ENCODE measurements at places on chromosomes 16 and 17.

GRCh38 chr17:27670791-27671590 lies 40.0 kb downstream of the LGALS9 start:
- no peak for DNase-seq

GRCh38 chr16:70394853-70395252 lies 44.0 kb downstream of the ST3GAL2 start:
- no peak for DNase-seq

DNA sequence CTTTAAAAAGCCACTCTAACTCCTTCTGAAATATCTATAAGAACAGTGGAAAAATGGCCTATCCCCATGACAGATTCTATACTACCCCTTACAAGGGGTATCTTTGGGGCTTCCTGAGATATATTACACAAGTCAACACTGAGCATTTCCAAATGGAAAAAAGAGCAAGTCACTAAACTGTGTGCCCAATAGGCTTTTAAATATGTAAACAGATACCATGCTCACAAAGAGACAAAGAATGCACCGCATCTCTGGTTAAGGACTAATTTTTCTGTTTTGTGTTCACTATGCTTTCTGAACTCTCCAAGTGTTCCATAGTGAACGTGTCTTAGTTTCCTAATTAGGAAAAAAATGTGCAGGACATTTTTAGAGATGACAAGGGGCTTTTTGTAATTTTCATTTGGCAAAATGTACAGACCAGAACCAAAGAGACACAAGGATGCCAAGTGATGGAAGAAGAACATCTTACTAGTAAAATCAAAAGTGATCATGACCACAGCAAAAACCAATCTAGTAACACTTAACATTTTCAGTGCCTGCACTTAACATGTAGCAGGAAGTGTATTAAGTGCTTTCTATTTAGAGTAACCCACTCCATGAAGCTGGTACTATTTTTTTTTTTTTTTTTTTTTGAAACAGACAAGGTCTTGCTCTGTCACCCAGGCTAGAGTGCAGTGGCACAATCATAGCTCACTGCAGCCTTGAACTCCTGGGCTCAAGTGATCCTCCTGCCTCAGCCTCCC lies 21.5 kb downstream of the MYH11 start:
- DNase-seq: no peak

DNA sequence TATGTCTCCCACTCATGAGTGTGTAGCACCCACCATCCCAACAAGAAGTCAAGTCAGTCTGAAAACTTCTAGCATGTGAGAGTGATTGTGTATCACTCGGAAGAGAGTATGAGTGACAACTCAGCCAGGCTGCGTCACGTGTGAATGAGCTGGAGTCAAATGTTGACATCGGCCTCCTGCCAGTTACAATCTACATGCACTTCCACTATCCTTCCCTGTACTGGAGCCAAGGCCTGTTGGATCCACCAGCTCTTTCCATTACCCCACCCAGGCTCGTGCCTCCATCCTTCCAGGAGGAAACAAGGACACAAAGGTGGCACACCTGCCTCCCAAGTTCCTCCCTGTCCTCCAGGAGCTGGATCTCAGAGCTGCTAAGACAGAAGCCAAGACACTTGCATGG lies 64.5 kb downstream of the ASIC2 start:
- no peak for DNase-seq

DNA sequence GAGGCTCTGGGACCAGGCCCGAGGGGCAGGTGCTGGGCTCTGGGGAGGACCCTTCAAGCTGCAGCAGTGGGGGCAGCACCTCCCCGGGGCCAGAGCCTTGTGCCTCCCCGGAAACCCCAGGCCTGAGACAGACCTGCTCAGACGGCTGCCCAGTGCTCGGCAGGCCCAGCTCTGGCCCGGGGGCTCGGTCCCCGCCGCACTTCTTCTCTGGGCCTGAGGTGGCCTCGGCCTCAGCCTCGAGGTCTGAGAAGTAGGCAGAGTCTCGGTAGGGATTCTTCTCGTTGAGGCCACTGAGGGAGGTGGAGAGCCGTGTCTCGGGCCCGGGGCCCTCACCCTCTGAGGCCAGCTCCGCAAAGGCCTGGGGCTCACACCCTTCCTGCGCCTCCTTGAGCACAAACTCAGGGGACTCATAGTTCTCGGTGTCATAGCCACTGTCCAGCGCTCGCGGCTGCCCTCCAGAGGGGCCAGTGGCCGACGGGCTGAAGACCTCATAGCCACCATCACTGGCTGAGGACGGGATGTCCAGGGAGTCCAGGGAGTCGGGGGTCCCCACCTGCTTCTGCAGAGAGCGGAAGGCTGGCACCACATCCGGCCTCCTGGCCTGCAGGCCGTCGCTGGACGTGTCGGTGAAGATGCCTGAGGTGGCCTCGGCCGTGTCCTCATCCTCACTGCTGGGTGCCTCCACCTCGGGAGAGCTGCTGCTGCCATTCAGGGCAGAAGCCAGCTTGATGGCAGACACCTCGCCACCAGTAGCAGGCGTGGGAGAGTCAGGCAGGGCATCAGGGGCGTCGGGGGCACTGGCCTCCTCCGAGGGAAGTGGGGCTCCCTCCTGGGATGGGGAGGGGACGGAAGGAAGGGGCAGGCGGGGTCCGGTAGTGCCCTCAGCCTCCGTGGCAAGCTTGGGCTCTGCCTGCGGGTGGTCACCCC lies 44.3 kb upstream of the PVALEF start:
- no peak for DNase-seq

DNA sequence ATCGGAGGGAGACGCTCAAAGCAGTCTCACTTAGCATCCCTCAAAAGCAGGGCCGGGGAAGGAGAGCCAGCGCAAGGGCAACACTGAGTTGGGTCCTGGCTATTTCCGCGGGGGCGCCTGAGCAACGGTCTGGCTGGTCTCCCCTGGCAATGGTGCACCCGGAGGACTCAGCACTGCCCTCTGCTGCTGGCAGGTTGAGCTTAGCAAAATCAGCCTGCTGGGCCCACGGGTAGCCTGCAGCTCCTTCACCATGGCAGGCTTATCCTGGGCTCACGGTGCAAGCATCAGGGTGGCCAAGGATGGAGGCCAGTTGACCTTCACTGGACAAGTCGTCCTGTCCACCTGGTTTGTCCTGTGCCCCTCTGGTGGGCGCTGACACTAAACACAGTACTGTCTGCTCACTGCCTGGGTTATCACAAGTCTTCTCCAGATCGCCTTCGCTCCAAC lies 14.4 kb upstream of the ALDH3A1 start:
- DNase-seq: peak; percentile 32

- peak; percentile 54 for DNase-seq
These were observed 890 bp downstream of the TOB1 start for GRCh38 chr17:50865060-50865867.

GRCh38 chr17:19374136-19374535 lies 4.2 kb upstream of the MAPK7 start:
- DNase-seq: no peak

DNA sequence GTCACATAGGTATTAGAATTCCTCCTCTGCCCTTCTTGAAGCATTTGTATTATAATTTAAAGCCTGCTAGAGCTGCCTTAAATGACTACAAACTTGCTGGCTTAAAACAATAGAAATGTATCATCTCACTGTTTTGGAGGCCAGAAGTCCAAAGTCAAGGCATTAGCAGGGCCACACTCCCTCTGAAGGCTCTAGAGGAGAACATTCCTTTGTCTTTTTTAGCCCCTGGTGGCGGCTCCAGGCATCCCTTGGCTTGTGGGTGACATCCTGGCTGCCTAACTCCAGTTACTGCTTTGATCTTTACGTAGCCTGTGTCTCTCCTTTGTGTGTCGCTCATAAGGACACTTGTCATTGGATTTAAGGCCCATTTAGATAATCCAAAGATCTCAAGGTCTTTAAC lies 186.6 kb upstream of the SALL1 start:
- DNase-seq: no peak

DNA sequence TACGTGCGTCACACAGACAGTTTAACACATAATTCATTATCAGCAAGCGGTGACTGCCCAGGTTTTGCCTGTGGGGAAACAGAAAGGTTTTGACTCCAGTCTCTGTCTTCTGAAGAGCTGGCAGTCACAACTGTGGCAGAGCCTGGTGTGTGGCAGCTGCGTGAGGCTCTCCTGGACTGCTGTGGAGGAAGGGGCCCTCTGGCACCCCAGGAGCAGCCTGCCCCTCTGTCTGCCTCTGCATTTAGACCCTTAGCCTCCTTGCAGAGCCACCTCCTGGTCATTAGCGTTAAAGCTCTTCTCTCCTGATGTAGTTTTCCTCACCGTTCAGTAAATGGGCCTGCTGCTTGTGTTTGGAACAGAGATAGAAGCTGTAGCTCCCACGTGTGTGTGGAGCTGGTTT lies 10.9 kb downstream of the RAB40C start:
- no peak for DNase-seq

GRCh38 chr17:80429356-80430275 lies 14.6 kb downstream of the ENDOV start:
- DNase-seq: no peak

DNA sequence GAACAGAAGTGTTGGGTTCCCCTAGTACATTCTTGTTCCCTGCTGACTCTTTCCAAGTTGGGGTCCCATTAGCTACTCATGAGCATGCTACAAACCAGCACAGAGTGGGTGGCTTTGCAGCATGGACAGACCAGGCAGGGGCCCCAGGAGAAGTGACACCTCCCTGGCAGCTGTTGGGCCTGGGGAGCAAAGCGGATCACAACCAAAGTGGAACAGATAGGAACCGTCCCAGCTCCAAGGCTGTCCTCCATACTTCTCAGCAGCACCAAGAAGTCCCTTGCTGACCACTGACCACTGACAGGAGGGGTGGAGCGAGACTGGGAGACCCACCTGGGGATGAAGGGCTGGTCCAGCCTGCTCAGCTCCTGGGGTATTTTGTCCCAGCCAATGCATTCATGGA lies 12.4 kb upstream of the GFAP start:
- no peak for DNase-seq

DNA sequence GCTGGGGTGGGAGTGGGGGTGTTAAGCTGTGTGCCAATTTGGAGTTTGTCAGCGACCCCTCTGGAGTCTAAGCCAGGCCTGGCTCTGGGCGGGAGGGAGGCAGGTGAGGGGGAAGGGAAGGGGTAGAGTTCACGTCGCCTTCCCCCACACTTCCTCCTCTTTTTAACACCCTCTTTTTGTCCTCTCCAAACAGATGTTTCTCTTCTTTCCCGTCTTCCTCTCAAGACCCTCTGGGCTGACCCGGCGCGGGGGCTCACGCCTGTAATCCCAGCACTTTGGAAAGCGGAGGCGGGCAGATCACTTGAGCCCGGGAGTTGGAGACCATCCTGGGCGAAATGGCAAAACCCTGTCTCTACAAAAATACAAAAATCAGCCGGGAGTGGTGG lies 3.3 kb downstream of the HOXB1 start:
- DNase-seq: no peak

GRCh38 chr17:50649042-50649908 lies 14.6 kb downstream of the ABCC3 start:
- DNase-seq: no peak

GRCh38 chr17:8956465-8956902 lies 9.0 kb downstream of the PIK3R5 start:
- DNase-seq: no peak

DNA sequence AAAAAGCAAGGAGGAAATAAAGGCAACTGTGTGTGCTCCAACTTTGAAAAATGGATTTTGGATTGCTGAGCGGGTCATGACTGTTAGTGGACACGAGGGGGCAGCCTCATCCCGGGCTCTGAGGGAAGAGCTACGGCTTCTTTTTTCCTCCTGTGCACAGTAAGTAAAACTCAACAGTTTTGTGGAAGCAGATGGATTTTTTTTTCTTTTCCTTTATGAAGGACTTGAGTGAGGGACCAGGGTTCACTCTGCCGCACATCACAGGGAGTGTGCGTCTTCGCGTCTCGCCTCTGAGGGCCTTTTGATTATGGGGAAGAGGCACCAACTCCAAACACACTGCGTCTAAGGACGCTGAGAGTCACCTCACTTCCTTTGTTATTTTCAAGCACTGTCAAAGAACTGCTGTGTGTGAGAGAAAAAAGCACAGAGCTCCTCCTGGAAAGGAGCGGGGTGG lies 80.3 kb upstream of the GOT2 start:
- peak; percentile 37 for DNase-seq

DNA sequence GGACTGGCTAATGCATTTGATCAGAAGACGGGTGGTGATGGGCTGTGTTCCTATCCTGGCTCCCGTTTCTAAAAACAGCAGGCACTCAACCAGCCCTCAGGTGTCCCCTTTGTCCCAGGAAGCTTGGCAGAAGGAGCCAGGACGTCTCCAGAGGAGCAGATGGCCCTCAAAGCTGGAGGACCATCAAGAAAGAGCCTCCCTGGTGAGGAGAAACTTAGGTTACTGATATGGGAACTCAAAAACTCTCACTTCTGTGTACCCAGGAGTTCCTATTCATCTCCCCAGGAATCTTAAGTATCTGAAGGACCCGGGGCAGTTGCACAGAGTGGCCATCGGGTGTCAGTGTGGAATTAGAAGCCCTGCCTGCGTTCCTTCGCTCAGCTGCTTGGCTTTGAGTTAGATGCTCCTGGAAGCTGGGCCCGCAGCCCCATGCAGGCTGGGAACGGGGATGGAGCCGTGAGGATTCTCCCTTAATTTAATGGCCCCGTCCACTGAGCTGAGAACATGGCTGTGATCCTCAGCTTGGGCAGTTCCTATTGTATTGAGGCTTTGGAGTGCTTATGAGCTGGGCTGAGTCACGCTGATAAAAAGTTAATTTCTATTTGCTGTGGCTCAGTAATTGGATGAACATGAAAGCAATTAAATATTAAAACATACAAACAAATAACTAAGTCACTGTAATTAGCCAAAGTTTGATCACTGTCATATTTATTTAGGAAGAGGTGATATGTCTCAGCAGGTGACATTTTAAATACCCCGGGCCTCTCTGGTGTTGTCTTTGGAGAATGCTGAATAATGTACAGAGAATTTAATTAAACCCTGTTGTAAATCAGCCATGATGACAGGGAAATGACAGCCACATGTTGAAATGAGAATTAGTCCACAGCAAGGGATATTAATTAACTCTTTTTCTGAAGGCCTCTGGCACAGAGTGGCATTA lies 402.1 kb downstream of the SEC14L1 start:
- DNase-seq: peak; percentile 61

DNA sequence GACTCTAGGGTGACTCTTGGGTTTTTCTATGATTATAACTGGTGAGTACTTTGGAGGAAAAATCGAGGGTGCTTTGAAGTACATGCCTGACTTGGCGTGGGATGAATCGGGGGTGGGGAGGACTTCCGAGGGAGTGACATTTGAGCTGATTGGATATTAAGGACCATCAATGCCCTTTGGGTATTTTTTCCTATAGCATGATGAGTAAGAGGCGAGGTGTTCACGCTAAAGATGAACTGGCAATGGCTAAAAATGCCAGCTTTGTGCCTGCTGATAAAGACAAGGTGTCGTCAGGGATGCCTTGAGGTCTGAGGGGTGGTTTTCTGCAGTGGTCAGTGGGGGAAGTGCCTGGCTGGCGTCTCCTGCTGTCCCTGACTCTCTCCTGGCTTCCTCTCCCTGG lies 25.3 kb downstream of the USP43 start:
- no peak for DNase-seq

DNA sequence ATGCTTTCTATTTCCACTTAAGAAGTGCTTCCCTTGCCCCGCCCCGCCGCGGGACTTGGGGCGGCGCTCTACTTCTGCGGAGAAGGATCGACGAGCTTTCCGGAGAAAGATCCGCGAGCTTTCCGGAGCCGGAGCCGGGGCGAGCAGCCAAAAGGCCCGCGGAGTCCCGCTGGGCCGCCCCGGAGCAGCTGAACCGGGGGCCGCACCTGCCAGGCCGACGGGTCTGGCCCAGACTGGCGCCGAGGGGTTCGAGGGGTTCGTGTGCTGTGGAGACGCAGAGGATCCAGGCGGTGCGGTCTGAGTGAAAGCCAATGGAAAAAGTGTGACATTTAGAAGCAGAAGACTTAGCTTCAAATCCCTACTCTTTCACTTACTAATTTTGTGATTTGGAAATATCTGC lies 50.8 kb downstream of the TBC1D26 start:
- DNase-seq: no peak

- no peak for DNase-seq
These were observed 2.1 kb upstream of the NHERF1 start for GRCh38 chr17:74746376-74746775.

Data from Caki2 (cell line).